T follicular helper cell (primary cell): ENCODE measurements at places on chromosomes 11 and 22.

GRCh38 chr11:95849087-95849825 is 59.0 kb downstream of the CEP57 start:
- DNase-seq, result no peak

DNA sequence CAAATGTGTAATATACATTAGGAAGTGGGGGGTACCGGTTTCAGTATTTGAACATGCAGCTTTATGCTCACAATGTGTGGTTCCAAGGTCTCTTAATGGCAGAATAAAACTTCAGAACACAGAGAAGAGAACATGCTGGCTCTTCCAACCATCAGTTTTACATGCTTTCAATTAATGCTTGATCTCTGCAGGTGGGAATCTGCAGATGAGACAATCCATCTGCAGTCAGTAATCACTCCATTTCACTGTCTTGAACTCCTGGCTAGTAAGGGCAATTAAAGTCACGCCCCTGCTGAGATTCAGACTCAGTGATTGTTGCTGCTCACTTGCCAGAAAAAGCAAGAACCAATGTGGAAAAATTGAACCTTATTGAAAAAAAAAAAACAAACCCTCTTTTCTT is 945.7 kb downstream of the DLG2 start:
- DNase-seq, result no peak

DNA sequence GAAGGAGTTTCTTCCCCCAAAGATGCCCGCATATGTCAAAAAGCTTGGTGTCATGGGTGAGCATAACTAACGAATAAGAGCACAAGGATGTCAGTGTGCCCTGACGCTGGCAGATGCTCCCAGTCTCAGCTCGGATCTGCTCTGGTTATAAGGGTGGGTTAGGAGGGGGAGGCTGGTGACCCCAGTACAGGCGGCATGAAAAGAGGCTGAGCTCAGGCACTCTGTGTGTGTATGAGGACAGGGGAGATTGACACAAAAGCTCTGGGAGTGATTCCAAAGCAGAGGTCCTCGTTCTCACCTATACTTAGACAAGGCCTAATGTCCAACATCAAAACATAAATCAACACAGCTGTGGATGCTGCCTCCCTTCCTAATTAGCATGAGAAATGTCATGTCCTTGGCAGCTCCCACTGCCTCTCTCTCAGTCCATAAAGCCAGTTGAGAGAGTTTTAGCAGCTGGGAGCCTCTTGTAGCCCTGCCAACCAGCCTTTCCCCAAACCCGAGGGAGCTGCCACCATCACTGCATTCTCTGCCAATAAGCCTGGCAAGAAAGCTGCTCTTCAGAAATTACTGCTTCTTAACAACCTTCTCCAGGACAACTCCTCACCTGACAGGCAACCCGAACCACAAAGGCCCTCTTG is 59.8 kb downstream of the SC5D start:
- no peak for DNase-seq

DNA sequence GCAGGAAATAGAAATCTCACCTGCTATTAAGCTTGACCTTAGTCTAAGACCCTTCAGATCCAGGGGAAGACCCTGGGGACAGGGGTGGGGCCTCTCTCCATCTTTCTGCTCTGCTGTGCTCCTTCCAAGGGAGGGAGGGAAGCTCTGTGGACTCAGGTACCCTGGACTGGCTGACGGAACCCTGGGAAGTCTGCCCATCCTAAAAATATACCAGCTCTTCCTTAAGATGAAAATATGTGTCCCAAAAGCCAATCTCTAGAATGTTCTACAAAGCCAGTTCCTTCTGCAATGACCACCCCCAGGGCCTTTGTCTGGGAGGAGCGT is 73.7 kb downstream of the RTL6 start:
- no peak for DNase-seq

GRCh38 chr22:41874090-41874489 is 40.8 kb downstream of the SHISA8 start:
- DNase-seq, result no peak

- DNase-seq, result no peak
These were observed 2.2 kb downstream of the ZBTB16 start for GRCh38 chr11:114061681-114062049.

DNA sequence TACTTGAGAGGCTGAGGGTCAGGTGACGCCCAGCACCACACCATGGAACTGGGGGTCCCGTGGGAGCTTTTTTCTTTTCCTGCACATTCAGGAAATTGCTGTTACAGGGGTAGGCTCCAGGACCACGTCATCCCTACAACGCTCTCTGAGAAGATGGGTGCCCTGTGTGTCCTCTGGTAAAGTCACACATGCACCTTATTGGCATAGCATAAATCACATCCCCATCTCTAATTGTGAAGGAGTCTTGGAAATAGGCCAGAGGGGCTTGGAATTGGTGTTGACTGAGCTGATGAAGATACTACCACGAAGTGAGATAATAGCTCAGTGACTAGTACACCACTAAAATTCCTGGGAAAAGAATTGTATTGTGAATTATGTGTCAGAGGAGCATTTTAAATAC is 57.6 kb downstream of the TNRC6B start:
- no peak for DNase-seq

DNA sequence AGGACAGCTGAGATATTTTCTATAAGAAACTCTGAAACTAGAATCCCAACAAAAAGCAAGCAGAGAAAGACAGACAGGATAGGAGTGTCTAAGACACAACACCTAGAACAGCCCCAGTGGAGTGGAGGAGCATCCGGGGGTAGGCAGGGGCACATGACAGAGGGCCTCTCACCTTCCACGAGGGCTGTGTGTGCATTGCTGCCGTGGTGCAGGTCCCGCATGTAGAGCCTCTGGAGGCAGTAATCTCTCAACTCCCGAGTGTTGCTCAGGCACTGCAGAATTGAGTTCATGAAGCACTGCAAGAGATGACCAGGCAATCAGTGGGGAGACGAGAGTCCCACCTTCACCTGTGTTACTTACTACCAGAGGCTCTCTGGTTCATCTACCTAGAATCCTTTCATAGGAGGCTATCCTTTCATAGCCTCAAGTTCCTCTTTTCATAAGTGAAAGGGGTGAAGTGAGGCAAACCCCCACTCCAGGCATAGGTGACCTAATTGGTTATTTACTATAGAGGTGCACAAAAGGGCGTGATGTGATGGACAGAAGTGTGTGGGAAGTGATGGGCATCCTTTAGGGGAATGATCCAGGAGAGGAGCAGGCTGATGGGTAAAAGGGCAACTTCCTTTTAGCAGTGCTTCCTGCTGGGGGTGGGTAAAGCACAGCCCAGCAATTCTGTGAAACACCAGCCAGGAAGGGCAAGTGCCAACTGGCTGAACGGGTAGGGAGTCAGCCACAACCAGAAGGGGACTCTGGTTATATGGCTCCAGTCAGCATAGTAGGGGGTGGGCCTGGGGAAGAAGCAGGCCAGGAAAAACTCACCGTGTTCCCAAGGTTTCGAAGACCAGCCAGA is 13.1 kb upstream of the MFRP start:
- no peak for DNase-seq

DNA sequence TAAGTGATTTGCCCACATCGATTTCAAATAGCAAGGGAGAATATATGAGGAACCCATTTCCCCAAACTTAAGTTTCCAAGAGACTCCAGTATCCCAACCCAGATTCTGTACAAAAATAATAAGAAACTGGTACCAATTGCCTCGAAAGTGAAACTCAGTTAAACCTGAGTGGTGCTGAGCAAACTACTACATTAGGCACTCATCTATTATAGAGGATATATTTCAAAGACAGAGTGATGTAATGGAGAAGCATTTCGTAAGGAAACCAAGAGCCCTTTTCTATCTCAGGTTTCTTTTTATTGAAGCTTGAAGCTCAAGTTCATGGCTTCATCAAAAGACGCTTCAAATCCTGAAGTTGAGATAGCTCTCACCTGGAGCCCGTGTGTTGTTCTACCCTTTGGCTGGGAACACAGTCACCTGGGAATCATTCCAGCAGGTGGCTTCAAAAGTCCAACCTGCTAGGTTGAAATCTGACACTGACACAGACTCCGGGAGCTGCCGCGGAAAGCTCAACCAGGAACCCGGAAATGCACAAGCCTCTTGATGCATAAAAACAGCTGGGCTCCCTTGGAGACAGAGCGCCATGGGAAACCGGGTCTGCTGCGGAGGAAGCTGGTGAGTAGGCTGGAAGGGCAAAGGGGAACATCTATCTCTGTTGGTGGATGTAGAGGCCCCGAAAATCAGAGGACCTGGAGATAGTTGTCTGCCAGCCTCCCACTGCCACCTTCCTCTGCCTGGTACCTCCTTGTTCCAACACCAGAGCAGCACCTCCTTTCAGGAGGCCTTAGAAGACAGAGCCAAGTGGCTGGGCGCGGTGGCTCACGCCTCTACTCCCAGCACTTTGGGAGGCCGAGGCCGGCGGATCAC is at the start of gene C11orf52:
Gene C11orf52, plus strand, starts transcription at position 524 of the 867 bp plus-strand sequence. Its CDS starts 60 bp downstream, at position 584.
- DNase-seq, result no peak

DNA sequence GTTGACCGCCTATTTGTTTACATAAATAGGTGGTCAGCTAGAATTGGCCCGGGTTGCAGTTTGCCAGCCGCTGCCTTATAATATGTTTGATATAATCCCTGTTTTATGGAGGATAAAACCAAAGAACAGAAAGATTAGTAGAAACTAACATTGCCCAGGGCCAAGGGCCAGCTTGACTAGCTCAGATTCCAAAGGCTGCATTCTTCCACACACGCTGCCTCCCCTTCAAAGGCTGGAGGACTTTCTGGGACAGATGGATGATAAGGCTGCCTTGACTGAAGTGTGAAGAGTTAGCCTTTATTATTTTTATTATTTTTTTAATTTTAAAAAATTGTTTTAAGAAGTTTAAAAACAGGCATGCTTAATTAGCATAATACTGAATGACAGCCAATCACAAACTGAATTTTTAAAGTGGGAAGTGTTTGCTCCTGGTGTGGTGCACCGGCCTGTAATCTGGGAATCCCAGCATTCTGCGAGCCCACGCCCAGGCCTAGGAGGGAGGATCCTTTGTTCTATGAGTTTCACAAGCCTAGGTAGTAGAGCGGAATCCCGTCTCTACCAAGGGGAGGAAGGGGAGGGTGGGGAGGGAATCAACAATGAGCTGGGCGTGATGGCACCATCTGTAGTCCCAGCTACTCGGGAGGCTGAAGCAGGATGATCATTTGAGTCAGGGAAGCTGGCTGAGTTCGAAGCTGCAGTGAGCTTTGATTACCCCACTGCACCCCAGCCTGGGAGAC is 114.9 kb downstream of the NAV2 start:
- DNase-seq, result no peak

DNA sequence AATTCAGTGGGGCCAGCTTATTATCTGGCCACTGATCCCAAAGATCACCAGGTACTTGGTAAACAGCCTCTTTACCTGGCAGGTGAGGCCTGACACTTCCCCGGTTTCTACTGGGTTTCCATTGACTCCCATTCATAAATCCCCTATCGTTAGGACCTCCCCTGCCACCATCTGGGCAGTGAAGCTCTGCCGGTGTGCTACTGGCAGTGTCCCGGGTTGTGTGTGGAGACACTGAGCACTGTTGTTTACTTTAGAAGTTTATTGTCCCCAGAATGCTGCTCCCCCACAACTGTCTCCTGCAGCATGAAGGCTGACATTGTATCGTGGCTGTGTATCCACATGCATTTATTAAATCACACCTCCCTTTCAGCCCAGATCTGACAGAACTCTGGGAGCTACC is 142.7 kb downstream of the WNT7B start:
- DNase-seq, result no peak

- DNase-seq, result no peak
These were observed 1.5 kb downstream of the ZNF143 start for GRCh38 chr11:9462172-9462799.

GRCh38 chr22:50186761-50187523 is 1.2 kb downstream of the TRABD start:
- no peak for DNase-seq

GRCh38 chr22:29205252-29205593 is 473 bp upstream of the EMID1 start:
- no peak for DNase-seq
